Renal cortical epithelial cell (primary cell): ENCODE measurements at places on chromosomes 2 and 18.

- no peak for DNase-seq
These were observed 239.3 kb upstream of the MYT1L start for GRCh38 chr2:2570360-2570759.

DNA sequence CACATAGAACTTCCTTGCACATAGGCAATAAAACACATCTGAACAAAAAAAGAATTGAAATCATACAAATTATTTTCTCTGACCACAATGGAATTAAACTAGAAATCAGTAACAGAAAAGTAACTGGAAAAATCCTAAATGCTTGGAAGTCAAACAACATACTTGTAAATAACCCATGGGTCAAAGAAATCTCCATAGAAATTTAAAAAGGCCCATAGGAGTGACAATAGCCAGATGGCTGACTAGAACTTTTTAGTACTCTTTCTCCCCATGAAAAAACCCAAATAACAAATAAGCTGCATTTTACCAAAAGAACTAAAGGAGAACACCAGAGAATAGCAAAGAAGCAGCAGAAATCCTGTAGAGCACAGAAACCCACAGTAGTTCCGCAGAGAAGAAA is 139.2 kb upstream of the COL3A1 start:
- no peak for DNase-seq

DNA sequence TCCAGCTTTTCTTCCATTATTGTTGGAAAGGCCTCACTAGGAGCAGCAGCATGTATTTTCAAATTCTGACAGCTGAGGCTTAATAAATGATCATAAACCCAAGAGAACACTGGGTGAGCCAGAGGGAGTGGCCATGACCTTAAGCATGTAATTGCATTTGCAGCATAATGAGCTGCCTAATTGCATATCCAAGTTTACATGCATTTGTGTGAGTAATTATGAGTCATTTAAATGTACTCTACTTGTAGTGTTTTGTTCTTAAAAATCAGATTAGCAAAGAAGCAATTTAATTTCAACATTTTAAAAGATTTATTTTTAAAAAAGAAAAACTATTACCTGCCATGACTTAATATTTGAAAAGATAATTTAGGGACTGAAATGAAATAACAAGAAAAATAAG is 74.8 kb downstream of the NOL10 start:
- DNase-seq, result peak; percentile 75

- DNase-seq, result no peak
These were observed 139.2 kb downstream of the SLC4A3 start for GRCh38 chr2:219766658-219767057.
